ENCODE measurements at places on chromosomes 12 and 14.

DNA sequence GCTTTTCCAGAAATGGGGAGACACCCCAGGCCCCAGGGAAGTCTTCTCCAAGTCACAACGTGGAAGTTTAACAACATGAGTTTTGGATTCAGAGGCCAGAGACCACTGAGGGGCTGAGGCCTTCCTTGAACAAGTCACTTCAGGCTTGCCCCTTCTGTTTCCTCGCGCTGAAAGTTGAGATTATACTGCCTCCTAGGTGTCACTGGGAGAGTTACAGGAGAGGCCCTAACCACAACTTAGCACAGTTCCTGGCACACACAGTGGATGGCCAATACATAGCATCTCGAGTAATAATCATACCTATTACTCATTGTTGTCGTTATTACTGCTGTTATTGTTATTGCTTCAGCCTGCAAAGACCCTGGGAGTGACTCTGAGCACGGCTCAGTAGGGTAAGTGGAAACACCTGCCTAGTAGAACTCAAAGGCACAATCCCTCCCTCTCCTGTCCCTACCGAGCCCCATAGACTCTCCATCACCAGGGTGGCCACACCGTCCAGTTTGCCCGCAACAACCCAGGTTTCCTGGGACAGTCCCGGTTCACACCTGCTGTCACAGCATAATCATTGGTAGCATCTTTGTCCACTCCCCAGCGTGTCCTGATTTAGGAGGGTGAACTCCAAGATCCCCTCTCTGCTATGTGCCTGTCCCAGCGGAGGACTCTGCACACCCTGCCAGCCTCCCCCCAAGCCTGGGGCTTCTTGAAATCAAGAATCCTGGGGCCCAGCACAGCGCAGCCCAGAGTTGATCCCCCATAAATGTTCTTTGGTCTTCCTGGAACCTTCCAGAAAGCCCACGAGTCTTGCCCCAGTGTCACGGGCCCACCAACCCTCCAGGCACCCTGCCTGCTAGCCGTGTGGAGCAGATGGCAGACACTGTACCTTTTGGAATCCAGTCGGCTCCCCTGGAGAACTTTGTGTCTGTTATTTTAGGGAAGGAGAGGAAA lies 85.0 kb downstream of the SYNE3 start:
- no peak for DNase-seq

DNA sequence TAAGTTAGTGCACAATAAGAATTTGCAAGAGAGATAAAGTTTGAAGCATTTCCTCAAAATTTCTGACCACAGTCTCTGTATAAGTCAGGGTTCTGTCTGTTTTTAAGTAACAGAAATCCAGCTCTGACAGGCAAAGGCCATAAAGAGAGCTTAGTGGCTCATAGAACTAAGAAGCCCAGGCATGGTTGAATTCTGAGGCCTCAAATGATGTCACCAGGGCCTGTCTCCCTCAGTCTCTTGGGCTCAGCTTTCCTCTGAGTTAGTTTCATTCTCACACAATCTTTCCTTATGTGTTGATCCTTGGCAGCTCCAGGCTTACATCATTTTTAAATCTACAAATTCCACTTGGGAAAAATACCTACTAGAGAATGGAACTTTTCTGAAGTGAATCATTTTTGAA lies 173.4 kb upstream of the ATP2B1 start:
- no peak for DNase-seq

GRCh38 chr12:21296751-21297406 lies 37.8 kb downstream of the SLCO1A2 start:
- DNase-seq: no peak

DNA sequence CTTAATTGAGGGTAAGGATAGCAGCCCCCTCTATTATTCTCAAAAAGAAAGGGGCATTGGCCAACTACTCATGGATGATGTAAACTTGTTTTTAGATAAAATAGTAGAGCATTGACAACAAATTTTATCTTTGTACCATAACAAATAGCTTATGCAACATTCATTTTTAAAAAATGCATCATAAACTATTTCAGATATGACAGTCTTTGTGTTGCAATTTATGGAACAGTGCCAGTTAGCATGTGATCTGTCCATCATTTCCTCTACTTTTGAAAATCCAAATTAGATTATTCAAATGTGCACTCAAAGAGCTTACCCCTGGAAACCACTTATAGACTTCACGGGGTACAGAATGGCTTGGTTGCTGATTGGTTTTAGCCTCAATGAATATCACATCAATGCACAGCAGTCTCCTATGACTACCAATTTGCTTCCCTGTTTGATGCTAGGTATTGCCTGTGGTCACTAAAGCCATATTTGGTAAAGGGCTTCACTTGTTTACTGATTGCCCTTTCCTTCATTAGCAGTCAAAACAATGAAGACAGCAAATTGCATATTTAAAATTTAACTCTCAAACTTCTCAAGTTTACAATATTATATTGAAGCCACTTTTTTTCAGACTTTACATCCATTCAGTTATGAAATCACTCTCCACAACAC lies 274.9 kb upstream of the MGAT4C start:
- no peak for DNase-seq

GRCh38 chr14:81619816-81620215 lies 86.2 kb upstream of the SEL1L start:
- DNase-seq: no peak

Measured in activated gamma-delta T cell (primary cell).